Cortex of kidney (tissue), 1 donor: ENCODE measurements at places on chromosomes 7 and 10.

GRCh38 chr10:121910673-121911420, 17.0 kb downstream of the ATE1 start:
- DNase-seq, result no peak

DNA sequence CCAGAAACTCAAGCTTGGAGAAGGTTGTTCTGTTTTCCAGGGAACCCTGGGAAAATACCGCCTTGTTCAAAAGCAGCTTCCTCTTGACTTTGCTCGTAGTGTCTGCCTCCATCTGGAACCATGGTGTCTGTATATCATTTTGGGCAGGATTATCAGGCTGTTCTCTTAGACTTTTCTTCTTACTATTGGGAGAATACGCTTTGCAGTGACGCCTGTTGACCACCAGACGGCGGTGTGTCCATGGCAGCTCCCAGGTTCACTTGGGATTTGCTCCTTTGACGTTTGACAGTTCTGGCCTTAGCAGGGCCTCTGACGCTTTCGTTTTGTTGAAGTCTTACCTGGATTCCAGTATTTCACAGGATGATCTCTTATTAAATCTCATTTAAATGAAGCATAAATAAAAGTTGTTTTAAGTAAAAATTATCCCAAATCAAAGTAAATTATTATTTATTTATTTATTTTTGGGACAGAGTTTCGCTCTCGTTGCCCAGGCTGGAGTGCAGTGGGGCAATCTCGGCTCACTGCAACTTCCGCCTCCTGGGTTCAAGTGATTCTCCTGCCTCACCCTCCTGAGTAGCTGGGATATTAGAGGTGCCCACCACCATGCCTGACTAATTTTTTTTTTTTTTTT, 41.8 kb upstream of the GJD4 start:
- no peak for DNase-seq

- no peak for DNase-seq
Measured at GRCh38 chr10:12237265-12238220, 41.6 kb downstream of the CDC123 start.

GRCh38 chr7:51545131-51545530, 228.5 kb upstream of the COBL start:
- DNase-seq, result no peak

GRCh38 chr7:117809958-117810357, 63.3 kb downstream of the CTTNBP2 start:
- DNase-seq, result no peak

- no peak for DNase-seq
Measured at GRCh38 chr10:8402576-8402975, 348.1 kb downstream of the GATA3 start.
